ENCODE measurements at places on chromosomes 13 and 19. TPM values are rescaled to one million over a fixed set of nuclear protein-coding genes. Genes with fewer than 3 reads are reported as not detected.

GRCh38 chr13:110089100-110089499, 217.9 kb downstream of the COL4A1 start:
- no peak for ATAC-seq

The CYP4F8 gene
- not detected for total RNA-seq

The CGB2 gene
- total RNA-seq, result not detected

The EML2 gene
- 85.4 TPM for total RNA-seq

DNA sequence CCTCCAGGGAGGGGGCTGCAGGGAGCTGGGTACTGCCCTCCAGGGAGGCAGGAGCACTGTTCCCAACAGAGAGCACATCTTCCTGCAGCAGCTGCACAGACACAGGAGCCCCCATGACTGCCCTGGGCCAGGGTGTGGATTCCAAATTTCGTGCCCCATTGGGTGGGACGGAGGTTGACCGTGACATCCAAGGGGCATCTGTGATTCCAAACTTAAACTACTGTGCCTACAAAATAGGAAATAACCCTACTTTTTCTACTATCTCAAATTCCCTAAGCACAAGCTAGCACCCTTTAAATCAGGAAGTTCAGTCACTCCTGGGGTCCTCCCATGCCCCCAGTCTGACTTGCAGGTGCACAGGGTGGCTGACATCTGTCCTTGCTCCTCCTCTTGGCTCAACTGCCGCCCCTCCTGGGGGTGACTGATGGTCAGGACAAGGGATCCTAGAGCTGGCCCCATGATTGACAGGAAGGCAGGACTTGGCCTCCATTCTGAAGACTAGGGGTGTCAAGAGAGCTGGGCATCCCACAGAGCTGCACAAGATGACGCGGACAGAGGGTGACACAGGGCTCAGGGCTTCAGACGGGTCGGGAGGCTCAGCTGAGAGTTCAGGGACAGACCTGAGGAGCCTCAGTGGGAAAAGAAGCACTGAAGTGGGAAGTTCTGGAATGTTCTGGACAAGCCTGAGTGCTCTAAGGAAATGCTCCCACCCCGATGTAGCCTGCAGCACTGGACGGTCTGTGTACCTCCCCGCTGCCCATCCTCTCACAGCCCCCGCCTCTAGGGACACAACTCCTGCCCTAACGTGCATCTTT, 7.8 kb upstream of the CEACAM5 start:
- no peak for ATAC-seq

The KLF5 gene
- total RNA-seq, result 302 TPM

DNA sequence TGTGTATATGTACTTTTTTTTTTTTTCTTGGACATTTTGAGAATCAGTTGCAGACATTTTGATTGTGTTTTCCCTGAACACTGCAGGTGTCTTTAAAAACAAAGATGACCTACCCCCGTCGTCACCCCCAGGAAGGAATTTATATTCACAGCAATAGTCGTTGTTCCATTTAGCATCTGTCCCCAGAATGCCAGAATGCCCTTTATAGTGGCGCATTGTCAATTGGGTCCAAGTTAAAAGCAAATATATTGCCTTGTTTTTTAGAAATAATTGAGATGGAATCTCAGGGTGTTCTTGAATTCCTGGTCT, 1.8 kb upstream of the RNF225 start:
- ATAC-seq, result no peak

The YJEFN3 gene
- total RNA-seq, result 1.00 TPM

DNA sequence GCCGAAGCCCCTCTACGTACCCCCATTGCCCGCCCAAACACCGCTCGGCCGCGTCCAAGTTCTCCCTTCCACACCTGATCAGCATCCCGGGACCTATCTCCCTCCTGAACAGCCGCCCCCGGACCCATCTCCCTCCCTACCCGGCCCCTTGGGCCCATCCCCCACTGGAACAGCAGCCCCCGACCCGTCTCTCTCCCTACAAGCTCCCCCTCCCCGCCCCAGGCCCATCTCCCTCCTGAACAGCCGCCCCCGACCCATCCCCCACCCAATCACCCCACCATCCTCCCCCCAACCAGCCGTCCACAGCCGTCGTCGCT, 610 bp downstream of the ZSCAN1 start:
- no peak for ATAC-seq

DNA sequence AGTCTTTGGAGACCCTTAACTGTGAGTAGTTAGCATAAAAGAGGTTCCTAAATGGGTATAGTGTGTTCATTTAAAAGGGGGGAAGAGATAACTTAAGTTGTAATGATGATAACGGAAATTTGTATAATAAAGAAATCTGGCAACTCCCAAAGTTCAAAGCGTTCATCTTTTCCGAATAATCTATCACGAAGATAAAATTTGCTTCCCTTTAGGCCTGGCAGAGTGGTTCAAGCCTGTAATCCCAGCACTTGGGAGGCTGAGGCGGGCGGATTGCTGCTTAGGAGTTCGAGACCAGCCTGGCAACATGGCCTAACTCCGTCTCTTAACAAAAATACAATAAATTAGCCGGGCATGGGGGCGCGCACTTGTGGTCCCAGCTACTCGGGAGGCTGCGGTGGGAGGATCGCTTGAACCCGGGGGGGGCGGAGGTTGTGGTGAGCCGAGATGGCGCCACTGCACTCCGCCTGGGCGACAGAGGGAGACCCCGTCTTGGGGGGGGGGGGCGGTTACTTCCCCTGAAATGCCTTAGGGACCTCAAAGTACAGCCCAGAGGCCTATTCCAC, 934 bp downstream of the N4BP2L2 start:
- no peak for ATAC-seq

- no peak for ATAC-seq
These were observed at the start of gene SHANK1 for GRCh38 chr19:50719566-50719965. Gene SHANK1 (minus strand): TSS chr19:50719802. CDS start chr19:50716919, 2,883 bp downstream.
